Activated CD4-positive, alpha-beta T cell treated with anti-CD3 and anti-CD28 coated beads for 36 hours (primary cell): ENCODE measurements at places on chromosomes 2 and 18.

DNA sequence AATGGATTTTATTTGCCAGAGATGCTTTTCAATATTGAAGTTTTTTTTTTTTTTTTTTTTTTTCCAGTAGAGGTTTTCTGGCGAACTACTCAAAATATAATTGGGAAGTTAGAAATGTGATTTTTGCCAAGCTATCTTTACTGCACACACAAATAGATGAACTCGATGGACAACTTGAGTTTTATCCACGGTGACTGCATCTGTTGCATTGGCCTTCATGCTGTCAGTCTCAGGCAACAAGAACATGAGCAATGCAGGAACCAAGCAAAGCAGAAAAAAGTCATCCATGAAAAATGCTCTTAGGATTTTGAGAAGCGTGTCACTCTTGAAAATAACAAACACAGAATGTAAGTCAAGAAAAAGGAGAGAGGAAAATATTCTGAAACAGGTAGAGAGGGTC, 22.7 kb upstream of the HDAC4 start:
- no peak for DNase-seq

GRCh38 chr18:47772374-47773248, 157.8 kb downstream of the SMAD2 start:
- peak; percentile 84 for DNase-seq

DNA sequence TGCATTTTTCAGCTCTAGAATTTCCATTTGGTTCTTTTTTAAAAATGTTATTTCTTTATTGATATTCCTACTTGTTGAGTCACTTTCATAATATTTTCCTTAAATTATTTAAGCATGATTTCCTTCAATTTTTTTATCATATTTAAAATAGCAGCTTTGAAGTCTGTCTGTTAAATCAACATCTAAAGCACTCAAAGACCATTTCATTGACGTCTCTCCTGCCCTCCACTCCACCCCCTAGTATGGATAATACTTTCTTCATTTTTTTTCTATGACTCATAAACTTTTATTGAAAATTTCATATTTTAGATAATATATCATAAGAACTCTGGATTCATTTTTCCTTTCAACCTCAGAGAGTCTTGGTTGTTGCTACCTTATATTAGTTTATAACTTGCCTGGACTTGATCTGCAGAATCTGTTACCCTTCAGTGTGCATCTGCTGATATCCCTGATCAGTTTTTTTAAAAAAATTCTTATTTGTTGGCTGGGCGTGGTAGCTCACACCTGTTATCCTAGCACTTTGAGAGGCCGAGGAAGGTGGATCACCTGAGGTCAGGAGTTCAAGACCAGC, 59.0 kb upstream of the ZNF396 start:
- DNase-seq: no peak

- no peak for DNase-seq
Measured at GRCh38 chr2:238291550-238292281, 3.3 kb upstream of the PER2 start.

DNA sequence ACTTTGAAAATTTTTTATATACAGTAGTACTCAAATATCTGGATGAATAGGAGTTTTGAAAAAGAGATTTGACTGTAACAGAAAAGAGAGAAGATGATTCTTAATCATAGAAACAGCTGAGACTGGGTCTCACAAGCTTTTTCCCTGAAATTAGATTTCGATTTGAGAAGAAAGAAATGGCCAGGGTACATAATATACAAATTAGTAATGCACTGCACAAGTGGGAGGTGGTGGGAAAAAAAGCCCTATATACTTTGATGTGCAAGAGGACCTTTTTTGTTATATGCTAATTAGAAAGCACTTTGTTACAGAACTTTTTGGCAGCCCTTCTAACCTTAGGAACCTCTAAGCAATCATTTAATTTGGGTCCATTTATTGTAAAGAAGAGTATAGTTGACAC, 62.9 kb downstream of the EML4 start:
- DNase-seq: no peak

DNA sequence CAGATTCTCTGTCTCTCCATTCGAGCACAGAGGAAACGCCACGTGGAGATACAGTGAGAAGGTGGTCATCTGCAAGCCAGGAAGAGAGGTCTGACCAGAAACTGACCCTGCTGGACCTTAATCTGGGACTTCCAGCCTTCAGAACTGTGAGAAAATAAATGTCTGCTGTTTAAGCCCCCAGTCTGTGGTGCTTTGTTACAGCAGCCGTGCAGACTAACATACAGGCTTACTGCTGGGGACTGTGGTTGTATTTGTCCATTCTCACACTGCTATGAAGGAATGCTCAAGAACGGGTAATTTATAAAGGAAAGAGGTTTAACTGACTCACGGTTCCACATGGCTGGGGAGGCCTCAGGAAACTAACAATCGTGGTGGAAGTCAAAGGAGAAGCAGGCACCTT, 432.7 kb downstream of the IRS1 start:
- no peak for DNase-seq

DNA sequence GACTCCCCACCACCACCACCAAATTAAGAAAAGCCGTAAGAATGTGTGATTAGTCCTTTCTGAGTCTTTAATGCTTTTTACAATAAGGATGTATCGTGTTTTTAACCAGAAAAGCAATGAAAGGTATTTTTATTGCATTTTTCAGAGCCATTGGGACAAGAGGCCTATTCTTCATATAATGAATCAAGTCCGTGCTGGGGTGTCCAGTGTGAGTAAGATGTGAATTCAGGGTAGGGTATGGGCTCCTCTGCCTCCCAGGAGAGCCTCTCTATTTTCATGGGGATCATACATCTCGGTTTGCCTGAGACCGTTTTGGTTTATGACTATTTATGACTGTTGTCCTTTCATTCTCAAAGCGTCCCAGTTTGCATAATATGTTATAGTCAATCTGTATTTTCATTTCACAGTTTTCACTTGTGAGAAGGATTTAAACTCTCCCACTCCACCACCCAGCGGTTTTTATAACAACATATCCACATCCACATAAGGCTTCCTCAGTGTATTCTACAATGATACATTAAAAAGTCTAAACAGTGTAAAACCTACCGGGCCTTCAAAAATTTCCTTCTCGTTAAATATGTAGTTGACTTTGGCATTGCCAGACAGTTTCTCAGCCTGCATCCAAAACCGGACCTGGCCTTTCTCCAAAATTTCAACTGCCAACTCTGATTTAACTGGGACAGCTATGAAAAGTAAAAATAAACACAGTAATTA, 80.8 kb upstream of the LPIN2 start:
- no peak for DNase-seq

DNA sequence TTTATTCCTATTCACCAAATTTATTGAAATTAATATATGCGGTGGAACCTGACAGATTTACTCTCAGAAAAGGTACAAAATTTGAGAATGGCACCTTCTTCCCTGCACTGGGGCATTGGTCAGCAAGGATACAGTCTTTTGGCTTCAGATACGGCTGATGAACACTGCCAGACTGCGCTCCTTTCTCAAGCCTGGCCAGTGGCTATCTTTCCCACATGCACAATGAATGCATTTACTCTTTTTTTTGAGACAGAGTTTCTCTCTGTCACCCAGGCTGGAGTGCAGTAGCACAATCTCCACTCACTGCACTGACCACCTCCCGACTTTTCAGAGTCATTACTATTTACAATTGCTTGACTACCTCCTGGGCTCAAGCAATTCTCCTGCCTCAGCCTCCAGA, 61.6 kb downstream of the MOB4 start:
- no peak for DNase-seq

- no peak for DNase-seq
Measured at GRCh38 chr18:75201282-75202270, 7.4 kb downstream of the PTGR3 start.

- no peak for DNase-seq
Measured at GRCh38 chr2:149816756-149817551, 229.4 kb upstream of the MMADHC start.

DNA sequence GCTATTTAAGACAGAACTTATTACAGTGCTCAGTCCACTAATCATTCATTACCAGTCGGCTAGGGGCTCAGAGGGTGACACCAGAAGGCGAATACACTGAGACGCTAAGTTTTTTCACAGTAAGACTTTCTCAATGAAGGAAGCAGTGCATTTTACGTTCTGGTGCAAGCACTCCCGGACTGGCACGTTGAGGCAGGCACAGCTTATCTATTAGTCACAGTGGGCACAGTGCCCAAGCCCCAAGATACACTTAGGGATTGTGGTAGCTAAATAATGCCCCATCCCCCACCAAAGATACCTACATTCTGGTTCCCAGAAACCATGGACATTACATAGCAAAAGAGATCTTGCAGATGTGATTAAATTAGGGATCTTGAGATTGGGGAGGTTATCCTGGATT, 32.6 kb upstream of the BCL11A start:
- no peak for DNase-seq

GRCh38 chr2:216690853-216691741, 4.3 kb downstream of the IGFBP5 start:
- peak; percentile 67 for DNase-seq

DNA sequence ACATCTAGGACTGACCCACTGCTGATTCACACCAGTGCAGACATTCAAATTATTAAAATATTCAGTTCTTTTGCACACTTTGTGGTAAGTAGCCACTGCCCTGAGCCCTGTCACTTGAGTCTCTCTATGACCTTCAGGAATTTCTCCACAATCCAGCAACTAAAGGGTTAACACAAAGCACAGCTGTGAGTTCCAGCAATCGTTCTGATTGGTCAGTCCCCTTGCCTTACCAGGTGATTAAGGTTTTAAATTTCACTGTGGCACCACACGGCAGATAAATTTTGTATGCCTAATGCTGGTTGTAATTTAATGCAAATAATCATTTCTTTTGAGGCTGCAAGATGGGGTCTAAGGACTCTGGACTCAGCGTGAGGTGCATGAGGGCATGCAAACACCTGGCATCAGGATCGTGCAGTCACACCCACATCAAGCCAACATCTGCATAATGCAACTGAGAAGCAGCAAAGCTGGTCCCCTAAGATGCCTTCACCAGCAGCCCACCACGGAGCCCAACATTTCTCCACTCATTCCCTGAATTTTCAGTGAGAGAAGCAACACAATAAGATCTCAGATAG, 36.6 kb downstream of the SLC14A1 start:
- DNase-seq: no peak

DNA sequence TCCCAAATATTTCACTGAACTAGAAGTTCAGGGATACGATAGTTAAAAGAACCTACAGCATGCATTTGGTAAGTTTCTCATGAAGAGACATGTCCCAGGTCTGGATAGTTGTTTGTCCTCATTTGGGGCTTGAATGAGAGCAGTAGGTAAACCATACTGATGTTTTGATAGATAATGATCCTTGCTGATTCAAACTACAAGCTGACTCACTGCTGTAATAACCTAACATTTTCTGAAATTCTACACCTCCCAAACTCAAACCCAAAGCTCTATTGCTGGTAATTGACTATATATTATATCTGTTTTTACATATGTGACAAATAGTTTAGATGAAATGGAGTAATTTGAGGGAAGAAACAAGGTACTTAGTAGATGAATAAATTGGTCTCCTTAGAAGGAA, 154.1 kb upstream of the BOD1L2 start:
- DNase-seq: no peak

GRCh38 chr2:54691445-54692135, 31.9 kb upstream of the EML6 start:
- DNase-seq: no peak

DNA sequence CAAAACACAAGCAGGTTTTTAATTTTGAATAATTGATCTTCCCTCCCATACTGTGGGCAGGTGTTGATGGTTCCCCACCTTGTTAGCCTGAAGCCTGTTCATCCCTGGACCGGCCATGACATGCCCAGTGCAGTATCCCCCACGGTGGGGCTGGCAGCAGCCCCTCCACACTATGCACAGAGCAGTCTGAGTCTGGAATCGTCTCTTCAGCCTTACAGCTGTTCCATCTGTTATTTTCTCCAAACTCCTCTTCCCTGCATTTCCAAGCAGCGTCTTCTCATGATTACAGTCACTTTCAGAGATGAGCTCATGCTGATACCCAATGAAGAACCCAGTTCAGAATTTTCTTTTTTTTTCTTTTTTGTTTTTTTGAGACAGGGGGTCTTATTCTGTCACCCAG, 68.2 kb downstream of the ADI1 start:
- no peak for DNase-seq

- no peak for DNase-seq
Measured at GRCh38 chr18:25470062-25470461, 118.1 kb upstream of the ZNF521 start.

DNA sequence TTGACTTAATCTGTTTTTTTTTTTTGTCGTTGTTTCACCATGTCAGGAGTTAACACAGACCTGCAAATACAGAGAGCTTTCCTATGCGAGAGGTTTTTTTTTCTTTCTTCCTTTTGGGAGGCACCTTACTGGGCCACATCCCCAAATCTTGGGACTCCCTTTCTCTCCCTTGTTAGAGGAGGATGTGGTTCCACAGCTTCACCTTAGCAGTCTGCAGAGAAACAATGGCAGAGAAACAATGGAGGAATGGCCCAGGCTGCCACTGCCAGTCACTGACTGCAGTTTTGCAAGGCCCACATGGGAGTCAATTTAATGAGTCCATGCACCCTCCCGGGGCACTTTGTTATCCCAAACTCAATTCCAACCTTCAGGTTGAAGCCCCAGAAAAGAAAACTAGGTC, 20.8 kb upstream of the PDK1 start:
- no peak for DNase-seq
